ENCODE measurements at places on chromosomes 1 and 21.

- no peak for DNase-seq
These were observed 221.1 kb downstream of the KCNJ6 start for GRCh38 chr21:37695111-37695510.

DNA sequence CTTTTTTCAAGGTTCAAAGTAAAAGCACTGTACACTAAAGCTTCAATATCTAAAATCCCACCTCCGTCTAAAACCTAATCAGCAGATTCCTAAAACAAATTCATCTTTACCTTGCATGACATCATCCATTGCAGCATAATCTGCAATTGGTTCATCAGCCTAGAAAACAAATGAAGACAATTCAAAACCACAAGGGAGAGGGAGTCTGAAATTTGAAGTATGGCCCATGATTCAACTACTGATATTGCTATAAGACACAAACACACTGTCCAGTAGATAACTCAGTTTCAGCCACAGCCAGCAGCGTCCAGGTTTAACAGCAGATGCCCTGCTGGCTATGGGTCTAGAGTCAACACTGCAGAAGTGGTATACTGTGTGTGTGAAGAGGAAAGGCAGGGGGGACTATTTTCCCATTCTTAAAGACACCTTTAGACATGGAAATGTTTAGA lies 17.9 kb upstream of the RAP1GAP start:
- no peak for DNase-seq

DNA sequence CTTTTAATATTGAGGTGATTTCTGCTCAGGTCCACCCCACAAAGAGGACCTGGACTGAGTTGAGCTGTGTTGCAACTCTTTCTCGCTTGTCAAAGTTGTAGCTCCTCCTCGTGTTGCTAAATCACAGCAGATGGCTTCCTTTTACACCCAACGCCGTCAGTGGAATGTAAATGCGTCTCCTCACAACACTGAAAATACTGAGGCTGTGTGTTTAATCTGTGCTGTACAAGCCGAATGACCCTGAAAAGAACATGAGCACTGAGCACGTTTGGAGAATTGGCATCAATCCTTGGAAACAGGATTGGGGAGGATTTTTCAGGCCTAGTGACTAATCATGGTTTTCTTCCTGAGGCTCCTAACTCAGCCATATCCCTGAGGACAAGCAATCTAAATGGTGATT lies 196.0 kb downstream of the CRB1 start:
- no peak for DNase-seq

DNA sequence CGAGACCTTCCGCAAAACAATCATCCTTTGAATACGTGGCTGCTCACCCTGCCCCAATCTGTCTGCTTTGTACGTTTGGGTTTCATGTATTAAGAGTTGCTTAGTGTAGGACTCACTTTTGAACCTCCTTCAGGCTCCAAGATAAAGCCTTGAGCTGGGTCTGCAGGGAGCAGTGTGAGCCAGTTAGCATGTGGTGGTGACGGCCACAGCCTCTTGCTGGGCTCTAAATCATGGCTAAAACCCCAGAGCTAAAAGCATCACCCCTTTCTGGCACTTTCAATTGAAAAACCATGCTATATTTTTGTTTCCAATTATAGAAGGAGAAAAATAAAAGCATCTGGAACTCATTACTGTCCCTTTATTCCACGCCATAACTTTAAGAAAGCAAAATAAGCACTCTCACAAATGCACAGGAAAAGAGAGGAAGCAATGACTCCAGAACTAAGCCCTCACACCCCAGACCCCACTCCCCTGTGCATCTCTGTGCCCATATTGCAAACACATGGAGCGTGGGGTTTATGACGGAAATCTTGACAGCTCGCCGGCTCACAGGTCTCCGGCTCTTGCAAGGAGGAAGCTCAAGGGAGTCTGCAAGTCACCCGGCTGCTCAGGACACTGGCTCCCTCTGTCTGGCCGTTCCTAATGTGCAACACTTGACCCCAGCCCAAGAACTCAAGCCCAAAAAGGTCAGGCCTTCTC lies 135.5 kb downstream of the MIS18A start:
- no peak for DNase-seq

- no peak for DNase-seq
These were observed 28.5 kb upstream of the PRELP start for GRCh38 chr1:203447151-203447550.

DNA sequence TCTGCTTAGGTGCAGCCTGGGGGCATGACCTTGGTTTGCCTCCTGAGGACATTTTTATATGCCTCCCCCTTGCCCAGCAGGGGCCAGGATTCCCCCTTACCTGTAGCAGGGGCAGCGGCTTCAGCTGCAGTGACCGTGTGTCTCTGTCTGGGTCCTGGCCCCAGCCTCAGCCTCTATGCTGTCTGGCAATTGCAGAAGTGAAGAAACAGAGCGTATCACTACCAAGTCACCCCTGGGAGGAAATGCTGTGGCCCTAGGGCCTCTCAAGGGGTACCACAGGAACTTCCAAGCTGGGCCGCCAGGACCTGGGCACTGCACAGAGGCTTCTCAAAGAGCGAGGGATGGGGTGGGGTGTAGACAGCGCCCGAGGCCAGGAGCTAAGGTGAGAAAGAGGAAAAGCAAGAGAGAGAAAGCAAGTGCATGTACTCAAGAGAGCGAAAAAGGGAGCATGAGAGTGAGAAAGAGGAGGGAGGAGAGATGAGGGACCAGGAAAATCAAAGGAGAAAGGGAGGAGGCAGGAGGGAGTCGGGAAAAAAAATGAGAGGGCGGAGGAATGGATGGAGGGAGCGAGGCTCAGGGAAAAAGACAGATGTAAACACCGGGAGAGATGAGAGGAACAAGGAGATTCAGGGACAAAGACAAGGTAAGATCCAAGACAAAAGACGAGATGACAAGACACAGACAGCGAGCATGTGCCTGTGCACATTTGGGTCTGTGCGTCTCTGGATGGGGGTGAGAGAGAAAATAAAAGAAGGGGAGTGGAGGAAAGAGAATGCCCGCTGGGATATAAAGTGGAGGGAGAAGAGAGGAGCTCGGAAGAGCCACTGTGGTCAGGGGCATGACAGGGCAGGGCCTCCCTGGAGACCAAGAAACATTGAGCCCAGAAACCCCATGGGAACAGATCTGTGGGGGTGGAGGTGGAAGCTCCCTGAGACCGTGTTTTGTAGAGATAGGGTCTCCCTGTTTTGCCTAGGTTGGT lies at the start of gene PTAFR:
PTAFR (minus strand) TSS at position 199 of the 979 bp plus-strand sequence. CDS start 25,669 bp downstream, outside the sequence.
- DNase-seq, result no peak

GRCh38 chr1:149844650-149845255 lies 54.6 kb upstream of the BOLA1 start:
- no peak for DNase-seq

DNA sequence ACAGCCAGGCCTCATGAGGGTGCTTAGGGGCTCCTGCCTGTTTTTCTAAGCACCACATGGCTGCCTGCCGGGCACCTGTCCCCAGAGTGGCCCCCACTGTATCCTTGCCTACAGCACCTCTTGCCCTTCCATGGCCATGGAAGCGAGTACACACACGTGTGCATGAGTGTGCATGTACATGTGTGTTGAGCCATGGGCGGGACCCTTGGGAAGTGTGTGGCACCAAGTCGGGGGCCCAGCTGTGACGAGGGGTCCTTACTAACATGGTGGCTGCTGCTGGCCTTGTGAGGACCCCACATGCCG lies 25.8 kb downstream of the KRTAP10-1 start:
- DNase-seq, result no peak

GRCh38 chr1:37159102-37159501 lies 124.8 kb upstream of the GRIK3 start:
- DNase-seq, result no peak

DNA sequence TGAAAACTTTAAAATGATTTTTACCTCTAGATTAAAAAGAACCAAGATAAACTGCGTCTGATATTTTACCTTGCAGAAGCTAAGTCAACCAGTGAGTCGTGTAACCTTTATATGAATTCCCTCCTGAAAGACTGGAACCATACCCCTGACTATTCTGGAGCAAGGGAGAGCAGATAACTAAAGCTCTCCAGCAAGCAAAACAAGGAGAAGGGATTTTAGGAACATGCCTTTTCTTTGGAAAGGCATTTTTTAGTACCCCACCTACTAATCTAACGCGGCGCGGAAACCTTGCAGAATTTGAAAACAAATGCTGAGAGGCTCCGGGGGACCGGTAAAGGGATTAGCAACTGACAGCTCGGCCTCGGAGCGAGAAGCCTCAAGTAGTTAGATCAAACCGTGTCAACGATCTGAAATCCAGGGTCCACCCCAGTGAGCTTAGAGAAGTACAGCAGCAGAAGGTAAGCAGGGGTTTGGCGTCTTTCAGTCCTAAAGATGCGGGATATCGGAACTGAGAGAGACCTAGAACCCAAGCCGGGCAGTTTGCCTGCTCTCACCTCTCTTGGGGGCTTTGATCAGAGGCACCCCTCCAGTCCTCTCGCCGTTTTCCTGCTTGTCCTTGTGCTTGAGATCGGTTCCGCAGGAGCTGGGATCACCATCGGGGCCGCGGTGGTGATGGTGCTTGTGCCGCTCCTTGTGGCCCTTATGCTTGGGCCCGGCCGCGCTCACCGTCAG lies 954 bp downstream of the RSBN1 start:
- no peak for DNase-seq

- no peak for DNase-seq
These were observed 108.9 kb downstream of the HS2ST1 start for GRCh38 chr1:87023326-87023725.

DNA sequence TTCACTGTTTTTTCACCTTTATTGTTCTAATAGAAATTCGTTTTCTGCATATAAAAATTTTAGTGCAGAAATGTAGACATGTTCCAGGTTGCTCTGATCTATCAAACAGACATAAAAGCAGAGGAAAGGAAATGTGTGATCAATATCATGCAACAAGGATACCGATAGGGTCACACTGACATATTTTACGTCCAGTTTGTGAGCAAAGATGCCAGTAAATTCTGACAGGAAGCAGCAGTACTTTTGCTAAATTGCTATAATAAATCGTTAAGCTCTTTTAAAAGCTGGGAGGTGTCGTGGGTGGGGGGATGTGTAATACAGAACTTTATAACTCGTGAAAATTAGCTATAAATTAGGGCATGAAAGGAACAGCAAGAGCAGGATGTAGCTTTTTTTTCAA lies 955.2 kb downstream of the BRINP3 start:
- DNase-seq, result no peak
